ENCODE measurements at places on chromosomes 1 and 21. TPM values are rescaled to one million over a fixed set of nuclear protein-coding genes. Genes with fewer than 3 reads are reported as not detected.
A peak's percentile ranks its signal among the peaks of the same experiment; 100 is the strongest.

Gene DYNLT4
- total RNA-seq: not detected

DNA sequence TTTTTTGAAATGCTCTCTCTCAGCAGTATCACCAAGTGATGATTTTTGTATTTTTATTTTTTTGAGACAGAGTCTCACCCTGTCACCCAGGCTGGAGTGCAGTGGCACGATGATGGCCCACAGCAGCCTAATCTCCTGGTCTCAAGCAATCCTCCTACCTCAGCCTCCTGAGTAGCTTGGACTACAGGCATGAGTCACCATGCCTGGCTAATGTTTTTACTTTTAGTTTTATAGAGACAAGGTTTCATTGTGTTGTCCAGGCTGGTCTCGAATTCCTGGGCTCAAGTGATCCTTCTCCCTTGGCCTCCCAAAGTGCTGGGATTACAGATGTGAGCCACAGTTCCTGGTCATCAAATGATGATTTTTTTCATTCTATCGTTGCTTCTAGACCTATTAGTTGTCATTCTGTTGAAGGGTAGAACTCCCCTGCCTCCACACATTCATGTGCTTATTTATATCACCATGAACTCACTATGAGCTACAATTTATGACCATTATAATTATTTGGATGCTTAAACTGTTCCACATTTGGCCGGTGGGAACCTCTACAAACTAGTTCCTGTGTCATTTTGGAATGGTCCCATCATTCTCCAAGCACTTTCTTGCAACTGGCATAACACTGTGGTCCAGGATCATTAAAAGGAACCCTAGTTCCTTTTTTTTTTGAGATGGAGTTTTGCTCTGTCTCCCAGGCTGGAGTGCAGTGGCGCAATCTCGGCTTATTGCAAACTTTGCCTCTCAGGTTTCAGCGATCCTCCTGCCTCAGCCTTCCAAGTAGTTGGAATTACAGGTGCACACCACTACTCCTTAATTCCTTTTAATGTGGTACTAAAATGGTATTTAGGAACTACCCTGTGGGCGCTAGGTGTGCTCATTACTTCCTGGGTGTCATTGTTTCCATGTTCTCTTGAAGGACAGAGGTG lies 20.2 kb upstream of the TOR3A start:
- H3K4me1 ChIP-seq: peaks cover 18% of the 10 kb centered on the region
- H3K4me3 ChIP-seq: no peak overlapping the region
- DNase-seq: no peak
- no peaks in the 10 kb centered on the region for H3K27me3 ChIP-seq
- peaks cover 17% of the 10 kb centered on the region for H3K36me3 ChIP-seq
- H3K27ac ChIP-seq: no peak overlapping the region

DNA sequence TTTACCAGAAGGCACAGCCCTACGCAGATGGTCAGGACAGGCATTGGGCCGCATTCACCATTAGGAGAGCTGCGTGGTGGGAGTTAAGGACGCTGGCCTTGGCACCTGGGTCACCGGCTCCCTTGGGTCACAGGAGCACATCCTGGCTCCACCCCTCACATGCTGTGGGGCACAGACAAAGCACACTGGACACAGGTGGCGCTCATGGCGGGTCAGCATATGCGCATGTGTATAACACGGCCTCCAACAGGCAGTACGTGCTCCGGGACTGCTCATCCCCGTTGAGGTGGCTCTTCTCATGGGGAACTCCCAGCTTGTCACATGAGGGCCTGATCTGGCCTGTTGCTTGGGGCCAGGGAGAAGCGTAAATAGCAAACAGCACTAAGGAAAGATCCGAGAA lies 25.0 kb downstream of the PGBD5 start:
- peaks cover 25% of the 10 kb centered on the region for H3K4me1 ChIP-seq
- no peak overlapping the region for H3K4me3 ChIP-seq
- no peaks in the 10 kb centered on the region for H3K27me3 ChIP-seq
- no peaks in the 10 kb centered on the region for H3K36me3 ChIP-seq

Gene CELA3B
- total RNA-seq: not detected

- H3K4me1 ChIP-seq: no peaks in the 10 kb centered on the region
- DNase-seq: no peak
- H3K4me3 ChIP-seq: no peak overlapping the region
Observed at GRCh38 chr1:200684015-200684414, 14.3 kb upstream of the DDX59 start.

- H3K27me3 ChIP-seq: no peaks in the 10 kb centered on the region
- H3K27ac ChIP-seq: no peak overlapping the region
- peaks cover 24% of the 10 kb centered on the region for H3K4me1 ChIP-seq
- H3K36me3 ChIP-seq: no peaks in the 10 kb centered on the region
- no peak overlapping the region for H3K4me3 ChIP-seq
- DNase-seq: no peak
Observed at GRCh38 chr1:151534662-151535278, 5.3 kb upstream of the TUFT1 start.

DNA sequence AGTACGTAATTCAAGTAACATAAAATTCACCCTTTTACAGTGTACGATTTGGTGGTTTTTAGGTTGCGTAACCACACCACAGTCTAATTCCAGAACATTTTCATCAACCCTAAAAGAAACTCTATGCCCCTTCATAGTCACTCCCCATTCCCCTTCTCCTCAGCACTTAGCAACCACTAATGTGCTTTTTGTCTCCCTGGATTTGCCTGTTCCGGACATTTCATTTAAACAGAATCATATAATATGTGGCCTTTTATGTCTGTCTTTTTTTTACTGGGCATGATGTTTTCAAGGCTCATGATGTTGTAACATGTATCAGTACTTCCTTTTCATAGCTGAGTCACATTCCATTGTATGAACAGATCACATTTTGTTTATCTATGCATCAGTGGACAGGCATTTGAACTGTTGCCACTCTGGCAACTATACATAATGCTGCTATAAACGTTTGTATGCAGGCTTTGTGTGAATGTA lies 20.8 kb downstream of the OBSCN start:
- DNase-seq: no peak
- H3K4me3 ChIP-seq: no peak overlapping the region
- H3K27ac ChIP-seq: no peak overlapping the region
- peaks cover 32% of the 10 kb centered on the region for H3K36me3 ChIP-seq
- H3K27me3 ChIP-seq: no peaks in the 10 kb centered on the region
- H3K4me1 ChIP-seq: peaks cover 4% of the 10 kb centered on the region

GRCh38 chr1:150619576-150620509 lies 9.6 kb downstream of the ENSA start:
- H3K4me1 ChIP-seq: peaks cover 38% of the 10 kb centered on the region
- no peaks in the 10 kb centered on the region for H3K27me3 ChIP-seq

Gene OR2M3
- total RNA-seq: not detected

Gene FMO4
- 3.5 TPM for total RNA-seq

Gene UMODL1
- not detected for total RNA-seq

DNA sequence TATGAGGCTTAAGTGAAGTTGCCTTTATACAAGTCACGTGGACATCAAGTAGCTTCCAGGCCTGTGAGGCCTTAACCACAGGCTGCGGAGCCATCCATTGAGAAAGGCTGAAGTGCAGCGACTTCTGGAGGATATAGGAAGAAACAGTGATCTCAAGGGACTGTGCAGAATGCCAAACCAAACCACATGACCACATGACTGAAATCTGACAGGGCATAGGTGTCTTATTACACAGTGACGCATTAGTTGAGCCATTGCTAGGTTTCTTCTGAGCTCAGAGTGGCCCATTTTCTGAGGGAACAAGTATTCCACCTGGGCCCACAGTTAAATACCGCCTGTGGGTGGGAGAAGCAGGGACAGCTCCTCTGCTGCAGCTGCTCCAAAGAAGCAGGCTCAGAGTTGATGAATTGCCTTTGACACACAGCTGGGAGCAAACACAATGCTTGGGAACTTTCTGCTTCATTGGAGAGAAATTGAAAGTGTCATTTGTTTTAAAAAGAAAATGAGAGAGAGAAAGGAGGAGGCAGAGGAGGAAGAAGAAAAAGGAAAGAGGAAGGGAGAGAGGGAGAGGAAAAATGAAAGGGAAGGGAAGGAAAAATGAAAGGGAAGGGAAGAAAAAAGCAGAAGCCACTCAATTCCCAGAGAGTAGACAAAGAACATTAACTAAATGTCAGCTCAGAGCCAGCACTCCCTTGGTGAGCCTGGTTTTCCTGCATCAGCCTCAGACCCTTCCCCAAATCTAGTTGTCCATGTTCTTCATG lies 94.4 kb downstream of the COLGALT2 start:
- peak overlapping the region; percentile 26 for H3K4me3 ChIP-seq

Gene GIPC2
- 0.10 TPM for total RNA-seq

GRCh38 chr1:154931940-154932487 lies 4.5 kb downstream of the PMVK start:
- peaks cover 13% of the 10 kb centered on the region for H3K4me1 ChIP-seq
- H3K27me3 ChIP-seq: no peaks in the 10 kb centered on the region
- no peak for DNase-seq
- no peak overlapping the region for H3K4me3 ChIP-seq

DNA sequence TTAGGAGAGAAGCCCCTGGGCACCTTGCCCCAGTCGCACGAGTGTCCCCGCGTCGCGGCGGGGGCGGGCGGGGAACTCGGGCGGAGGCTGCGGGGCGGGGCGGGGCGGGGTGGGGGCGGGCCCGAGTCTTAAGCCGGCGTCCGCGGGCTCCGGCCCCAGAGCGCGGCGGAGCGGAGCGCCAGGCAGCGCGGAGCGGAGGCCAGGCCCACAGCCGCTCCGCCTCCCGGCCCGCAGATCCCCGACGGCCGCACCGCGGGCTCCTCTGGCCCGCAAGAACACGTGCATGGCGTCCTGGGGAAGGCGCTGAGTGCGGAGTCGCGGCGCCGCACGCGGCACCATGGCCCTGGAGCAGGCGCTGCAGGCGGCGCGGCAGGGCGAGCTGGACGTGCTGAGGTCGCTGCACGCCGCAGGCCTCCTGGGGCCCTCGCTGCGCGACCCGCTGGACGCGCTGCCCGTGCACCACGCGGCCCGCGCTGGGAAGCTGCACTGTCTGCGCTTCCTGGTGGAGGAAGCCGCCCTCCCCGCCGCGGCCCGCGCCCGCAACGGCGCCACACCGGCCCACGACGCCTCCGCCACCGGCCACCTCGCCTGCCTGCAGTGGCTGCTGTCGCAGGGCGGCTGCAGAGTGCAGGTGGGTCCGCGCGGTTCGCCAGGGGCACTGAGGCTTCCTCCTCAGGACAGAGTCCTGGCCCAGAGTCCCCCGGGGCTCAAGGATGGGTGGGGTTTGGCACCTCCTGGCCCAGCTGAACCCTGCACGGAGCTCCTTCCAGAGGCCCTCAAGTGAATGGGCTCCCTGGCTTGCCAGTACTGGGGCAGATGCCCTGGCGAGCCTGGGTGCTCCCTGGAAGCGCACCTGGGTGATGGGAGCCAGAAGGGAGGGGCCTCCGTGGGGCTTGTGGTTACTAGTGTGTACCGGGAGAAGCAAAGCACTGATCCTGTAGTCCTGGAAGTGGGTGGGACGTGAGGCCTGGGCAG lies at the start of gene ESPN:
Gene ESPN, plus strand, starts transcription at position 158 of the 975 bp plus-strand sequence. Its CDS starts 180 bp downstream, at position 338.
- peak; percentile 79 for DNase-seq
- peak within 1 kb of the TSS; percentile 25 for H3K4me3 ChIP-seq
- no peaks in the 10 kb centered on the region for H3K36me3 ChIP-seq
- H3K27ac ChIP-seq: no peak within 1 kb of the TSS

GRCh38 chr1:165635329-165635728 lies 4.3 kb downstream of the MGST3 start:
- no peaks in the 10 kb centered on the region for H3K27me3 ChIP-seq
- H3K36me3 ChIP-seq: peaks cover 5% of the 10 kb centered on the region
- H3K27ac ChIP-seq: no peak overlapping the region

DNA sequence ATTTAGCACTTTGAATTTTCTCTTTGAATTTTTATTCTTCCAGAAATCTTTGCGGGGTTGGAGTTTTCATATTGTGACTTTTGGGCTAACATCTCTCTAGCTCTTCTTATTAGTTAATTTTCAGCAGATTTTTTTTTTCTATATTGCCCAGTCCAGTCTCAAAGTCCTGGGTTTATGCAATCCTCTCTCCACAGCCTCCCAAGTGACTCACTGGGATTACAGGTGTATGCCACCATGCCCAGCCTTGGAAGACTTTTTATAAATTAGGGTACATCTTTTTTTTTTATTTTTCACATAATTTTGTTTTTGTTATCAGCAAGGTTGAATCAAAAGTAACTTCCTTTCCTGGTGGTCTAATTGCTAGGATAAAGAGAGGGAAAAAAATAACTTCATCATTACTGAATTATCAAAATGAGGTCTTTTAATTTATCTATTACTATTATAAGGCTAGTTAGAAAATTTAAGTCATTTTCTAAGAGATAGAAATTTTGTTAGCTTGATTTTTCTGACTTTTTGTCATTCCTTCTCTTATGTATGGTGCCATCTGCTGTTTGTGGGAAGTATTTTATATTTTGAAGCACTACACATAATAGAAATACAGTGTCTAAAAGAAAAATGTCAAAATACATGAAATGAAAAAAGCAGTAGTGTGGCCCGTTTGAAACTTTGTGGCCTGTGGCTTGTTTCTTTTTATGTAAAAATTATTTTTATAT lies 273.4 kb upstream of the CACYBP start:
- no peak for DNase-seq
- no peaks in the 10 kb centered on the region for H3K4me1 ChIP-seq
- H3K27ac ChIP-seq: no peak overlapping the region
- no peak overlapping the region for H3K4me3 ChIP-seq
- H3K27me3 ChIP-seq: no peaks in the 10 kb centered on the region

Data from chondrocyte (in vitro differentiated cells).